Stimulated activated CD8-positive, alpha-beta memory T cell treated with anti-CD3 and anti-CD28 coated beads, Interleukin-4, amount 100 ng/mL, for 24 hours (primary cell): ENCODE measurements at places on chromosomes 7 and 10.

DNA sequence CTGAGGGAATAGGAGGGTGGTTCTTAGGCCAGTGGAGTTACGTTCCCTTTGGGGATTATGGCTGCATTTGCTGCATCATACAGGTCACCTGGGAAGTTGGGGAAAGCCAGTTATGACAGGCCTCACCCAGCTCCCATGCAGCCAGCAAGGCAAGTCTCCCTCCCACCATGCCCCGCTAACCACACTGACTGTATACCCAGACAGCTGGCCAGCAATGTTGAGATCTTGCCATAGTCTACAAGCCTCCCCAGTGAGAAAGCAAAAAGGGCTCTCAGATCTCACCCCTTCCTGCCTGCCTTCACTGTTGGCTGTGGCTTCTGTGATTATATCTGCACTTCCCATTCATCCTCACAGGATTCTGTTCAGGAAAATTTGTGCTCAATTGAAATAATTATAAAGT is 133.3 kb upstream of the HGF start:
- no peak for DNase-seq

DNA sequence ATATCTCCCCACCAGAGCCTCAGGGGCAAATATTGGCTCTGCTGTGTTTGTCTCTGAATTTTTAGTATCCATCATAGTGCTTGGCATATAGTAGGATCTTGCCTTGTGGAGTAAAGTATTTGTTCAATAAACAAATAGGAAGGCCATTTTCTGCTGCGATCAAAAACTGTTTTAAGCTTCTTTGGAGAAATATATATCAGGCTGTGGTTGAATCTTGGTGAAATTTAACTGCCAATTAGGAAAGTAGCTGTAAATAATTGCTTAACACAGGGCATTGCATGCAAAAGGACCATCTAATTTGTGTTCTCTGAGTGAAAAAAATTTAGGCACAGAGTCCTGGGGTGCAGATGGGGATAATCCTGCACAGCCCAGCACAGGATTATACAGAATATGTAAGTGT is 15.1 kb downstream of the VCL start:
- no peak for DNase-seq

GRCh38 chr7:19834566-19834965 is 61.1 kb upstream of the TMEM196 start:
- no peak for DNase-seq

- DNase-seq: no peak
These were observed 914 bp downstream of the ZNF37A start for GRCh38 chr10:38094927-38095574.

DNA sequence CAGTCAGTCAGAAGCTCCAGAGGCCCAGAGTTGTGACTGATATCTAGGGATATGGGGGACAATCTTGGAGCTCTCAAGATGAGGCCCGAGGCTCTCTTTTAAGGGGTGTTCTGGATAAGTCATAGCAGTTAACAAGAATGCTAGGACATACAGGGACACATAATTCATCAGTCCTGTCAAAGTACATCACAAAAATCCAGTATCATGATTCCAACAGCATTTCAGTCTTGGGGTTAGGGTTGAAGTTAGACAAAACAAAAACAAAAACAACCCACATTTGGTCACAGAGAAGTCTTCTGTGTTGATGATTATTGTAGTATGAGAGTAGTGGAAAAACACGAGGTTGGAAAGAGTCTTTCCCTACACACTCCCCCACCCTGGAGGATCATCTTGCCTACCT is 39.4 kb downstream of the BTRC start:
- no peak for DNase-seq

GRCh38 chr7:12281038-12281437 is 69.9 kb downstream of the TMEM106B start:
- DNase-seq: no peak

DNA sequence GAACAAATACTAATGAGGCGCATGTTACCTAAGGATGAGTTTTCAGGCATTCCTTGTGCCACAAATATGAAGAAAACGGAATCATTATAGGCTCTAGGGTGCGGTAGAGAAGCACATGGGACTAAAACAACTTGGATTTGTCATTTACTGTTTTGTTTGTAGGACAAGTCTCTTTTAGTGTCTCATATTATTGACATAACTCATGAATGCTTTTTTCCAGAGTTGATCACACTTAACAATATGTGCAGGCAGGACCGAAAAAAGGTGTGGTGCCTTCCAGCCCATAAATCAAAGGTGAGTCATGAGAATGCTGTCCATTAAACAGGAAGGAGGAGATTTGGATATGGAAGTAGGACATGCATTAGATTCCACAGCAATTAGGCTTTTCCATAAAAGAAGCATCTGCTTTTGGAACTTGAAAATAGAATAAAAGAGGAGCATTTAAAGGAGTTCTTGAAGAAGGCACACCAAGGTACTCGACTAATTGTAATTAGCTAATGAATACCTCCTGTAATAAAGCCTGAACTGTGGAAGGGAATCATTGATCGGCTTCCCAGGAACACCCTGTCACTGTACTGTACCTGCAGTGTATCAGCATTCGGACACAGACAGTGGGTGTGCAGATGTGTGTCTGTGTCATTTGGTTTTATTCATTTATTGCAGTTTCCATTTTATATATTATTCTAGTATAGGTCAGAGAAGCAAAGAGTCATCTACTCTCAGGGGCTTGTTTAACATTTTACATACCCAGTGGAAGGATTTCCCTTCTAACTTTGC is 119.7 kb upstream of the KLF14 start:
- DNase-seq: no peak

DNA sequence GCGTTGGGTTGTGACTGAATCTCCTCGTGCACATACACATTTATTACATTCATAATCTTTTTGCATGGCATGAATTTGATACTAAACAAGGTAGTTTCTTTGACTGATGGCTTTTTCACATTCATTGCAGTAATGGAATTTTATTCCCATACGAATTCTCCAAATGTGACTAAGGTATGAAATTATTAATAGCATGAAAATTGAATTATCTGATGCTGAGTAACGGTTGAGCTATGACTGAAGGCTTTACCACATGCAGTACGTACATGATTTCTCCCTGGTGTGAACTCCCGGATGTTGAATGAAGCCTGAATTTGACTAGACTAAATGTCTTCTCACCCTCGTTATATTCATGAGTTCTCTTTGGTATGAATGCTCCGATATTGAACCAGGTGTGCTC is 104.4 kb upstream of the C1GALT1 start:
- no peak for DNase-seq

GRCh38 chr10:114634609-114634979 is 23.5 kb downstream of the ABLIM1 start:
- DNase-seq: no peak

- DNase-seq: no peak
These were observed 225.9 kb downstream of the EMX2 start for GRCh38 chr10:117768333-117769042.

DNA sequence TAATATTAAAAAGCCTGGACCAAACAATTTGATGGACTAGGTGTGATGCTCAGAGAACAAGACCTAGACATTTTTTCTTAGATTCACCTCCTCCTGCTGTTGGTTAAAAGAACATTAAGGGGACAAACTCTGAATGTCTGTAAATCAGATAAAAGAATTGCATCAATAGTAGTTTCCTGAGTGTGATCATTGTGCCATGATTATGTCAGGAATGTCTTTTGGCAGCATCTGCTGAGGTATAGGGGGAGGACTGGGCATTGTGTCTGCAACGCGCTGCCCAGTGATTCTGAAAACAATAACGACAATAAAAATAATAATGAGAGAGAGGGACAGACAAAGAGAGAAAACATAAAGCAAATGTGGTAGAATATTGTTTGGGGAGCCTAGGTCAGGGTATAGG is 6.9 kb downstream of the C7orf57 start:
- DNase-seq: no peak

DNA sequence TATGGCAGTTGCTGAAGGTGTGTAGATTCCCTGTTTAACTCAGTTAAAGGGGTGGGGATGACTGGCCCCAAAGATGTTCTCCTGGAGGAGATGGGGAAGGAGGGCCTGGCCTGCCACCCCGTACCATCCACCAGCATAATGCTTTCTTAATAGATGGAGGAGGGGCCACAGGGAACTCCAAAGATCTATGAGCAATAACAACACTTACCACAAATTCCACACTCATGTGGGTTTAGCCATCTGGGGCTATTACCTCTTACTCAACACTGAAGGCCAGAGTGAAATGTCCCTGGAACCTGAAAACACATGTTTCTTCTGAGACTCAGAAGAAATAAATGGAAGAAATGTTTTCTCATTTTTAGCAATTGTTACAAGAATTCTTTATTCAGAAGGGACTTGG is 259.0 kb downstream of the CXCL12 start:
- no peak for DNase-seq

DNA sequence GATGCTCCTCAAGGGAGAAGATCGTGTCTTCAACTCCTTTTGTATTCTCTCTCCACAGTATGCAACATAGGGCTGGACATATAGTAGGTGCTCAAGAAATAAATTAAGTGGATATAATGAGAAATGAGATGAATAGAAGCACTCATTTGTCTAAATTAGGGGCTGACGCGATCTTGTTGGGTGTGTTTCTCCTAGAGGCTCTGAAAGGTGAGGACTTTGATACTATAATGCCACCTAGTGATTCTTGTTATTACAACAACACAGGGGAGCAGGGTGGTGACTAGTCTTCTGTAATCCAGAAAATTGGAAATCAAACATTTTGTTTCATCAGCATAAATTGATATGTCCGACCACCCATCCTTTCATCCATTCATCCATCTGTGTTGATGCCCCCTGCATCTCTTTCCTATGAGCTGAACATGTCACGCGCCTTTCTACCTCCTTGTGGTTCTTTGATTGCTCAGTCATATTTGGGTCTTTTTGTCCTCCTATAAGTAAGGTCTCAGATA is 3.5 kb upstream of the CFAP58 start:
- DNase-seq: no peak

- no peak for DNase-seq
These were observed 135.1 kb upstream of the TRIM24 start for GRCh38 chr7:138324941-138325340.

GRCh38 chr10:118950997-118951637 is 78.4 kb upstream of the NANOS1 start:
- DNase-seq: no peak

- DNase-seq: no peak
These were observed 2.4 kb downstream of the ZNRF2 start for GRCh38 chr7:30286749-30287148.

DNA sequence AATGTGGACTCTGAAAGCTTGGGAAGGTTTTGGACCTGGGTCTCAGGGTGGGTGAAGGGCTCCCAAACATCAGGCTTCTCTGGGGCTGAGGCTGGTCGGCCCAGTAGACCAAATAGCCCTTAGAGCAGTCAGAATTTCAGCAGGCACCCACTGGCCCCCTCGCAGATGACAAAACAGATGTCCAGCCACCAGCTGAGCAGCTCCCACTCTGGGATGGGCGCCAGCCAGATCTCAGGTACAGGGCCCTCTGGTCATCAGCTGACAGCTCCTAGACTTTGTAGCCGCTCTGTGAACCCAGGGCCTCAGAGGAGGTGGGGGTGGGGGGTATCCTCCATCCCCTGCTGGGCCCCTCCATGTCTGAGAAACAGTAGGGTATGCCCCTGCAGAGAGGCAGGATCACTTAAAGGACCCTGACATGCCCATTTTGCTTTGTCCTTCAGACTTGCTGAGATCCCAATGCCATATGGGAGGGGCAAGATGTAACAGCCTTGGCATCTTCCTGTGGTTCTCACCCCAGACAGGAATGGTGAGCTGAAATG is 26.5 kb downstream of the HSPA12A start:
- no peak for DNase-seq
